ENCODE measurements at places on chromosomes 13 and 19.

DNA sequence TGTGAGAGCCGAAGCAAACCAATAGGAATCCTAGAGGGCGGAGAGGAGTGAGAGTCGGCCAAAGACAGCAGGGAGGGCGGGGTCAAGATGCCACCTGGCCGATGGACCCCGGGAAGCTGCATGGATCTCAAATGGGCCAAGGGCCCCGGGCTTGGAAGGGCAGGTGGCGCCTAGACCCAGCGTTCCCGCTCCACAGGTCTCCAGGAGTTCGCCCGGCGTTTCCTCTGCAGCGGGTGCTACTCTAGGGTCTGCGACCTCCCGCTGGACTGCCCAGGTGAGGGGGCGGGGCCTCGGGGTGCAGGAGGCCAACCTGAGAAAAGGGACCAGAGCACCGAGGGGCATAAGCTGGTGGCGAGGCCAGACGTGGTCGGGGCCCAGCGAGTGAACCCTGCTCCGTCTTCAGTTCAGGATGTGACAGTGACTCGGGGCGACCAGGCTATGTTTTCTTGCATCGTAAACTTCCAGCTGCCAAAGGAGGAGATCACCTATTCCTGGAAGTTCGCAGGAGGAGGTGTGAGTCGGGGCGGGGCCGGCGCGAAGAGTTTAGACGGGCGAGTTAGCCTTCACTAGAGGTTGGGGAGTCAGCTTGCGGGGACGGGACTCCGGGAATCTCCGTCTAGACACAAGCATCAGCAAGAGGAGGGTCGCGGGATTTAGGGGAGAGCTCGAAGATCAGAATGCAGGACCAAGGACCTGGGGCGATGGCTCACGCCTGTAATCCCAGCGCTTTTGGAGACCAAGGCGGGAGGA is 9.9 kb downstream of the SPACA6 start:
- no peak for DNase-seq

GRCh38 chr19:13848798-13849676 is 27.9 kb upstream of the NANOS3 start:
- DNase-seq = no peak

DNA sequence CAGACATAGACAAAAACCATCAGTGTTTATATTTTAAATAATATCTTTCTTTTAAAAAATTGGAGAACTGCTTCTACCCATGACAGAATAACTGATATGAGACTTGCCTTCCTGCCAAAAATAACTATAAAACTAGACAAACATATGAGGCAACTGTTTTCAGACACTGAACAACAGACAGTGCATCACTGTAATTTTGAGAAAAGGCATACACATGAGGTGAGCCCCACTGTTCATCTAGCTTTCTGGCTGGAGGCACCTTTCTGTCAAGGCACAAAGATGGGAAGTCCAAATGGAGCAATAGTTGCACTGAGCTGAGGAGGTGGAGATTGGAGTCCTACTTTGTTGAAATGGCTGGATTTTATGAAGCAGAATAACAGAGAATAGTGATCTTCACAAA is 71.9 kb upstream of the ZNF507 start:
- DNase-seq = no peak

DNA sequence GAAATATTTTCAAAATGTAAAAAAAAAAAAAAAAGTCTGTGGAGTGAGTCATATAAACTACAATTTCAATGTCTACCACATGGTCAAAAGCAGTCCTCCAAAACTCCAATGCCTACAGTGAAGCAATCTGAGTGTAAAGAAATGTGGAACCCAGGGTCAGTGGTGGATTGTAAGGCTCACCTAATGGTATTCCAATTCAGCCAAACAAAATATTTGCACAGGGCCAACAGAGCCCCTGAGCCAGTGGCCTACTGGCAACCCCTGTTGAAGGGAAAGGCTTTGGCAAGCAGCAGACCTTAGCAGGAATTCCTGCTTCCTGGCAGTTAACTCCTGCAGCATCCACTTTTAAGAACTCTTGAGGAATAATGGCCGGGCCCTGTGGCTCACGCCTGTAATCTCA is 3.4 kb downstream of the DNMT1 start:
- no peak for DNase-seq

DNA sequence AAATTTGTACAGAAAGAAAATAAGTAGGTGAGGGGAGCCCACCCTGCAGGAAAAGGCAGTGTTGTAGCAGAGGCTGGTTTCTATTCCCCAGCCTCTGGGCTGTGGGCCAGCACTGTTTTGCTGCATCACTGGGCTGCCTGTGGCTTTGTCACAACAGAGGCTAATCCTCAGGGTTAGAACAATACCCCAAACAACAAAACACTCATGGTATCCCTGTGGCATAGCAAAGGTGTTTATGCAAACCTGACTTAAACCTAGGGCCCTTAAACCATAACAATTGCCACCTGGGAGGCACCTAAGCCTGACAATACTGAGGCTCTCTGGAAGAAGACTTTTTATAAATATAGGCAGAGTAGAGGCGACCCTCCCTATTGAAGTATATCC is 314.7 kb downstream of the OLFM4 start:
- DNase-seq = no peak

DNA sequence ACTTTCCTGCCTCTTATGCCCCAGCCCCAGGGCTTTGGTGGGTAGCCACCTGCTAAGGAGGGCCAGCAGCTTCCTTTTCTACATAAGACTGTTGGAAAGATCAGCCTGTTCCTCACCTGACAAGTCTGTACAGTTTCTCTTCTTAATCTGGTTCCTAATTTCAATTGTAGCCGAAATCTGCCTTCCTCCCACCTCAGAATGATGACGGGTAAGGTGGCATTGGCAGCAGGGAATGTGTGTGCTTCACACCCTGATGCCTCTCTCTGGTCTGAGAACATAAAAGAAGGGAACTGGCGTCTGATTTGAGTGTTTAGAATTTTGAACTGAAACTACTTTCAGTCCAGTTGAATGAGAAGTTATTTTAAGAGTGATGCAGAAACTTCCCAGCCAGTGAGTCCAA is 16.0 kb downstream of the MAU2 start:
- DNase-seq = no peak

GRCh38 chr19:48386981-48387380 is 4.4 kb downstream of the KDELR1 start:
- DNase-seq = no peak

- peak; percentile 89 for DNase-seq
These were observed 24.6 kb downstream of the CCNE1 start for GRCh38 chr19:29836409-29836825.

- DNase-seq = peak; percentile 79
These were observed 6.6 kb upstream of the NPAS1 start for GRCh38 chr19:47013041-47013517.

DNA sequence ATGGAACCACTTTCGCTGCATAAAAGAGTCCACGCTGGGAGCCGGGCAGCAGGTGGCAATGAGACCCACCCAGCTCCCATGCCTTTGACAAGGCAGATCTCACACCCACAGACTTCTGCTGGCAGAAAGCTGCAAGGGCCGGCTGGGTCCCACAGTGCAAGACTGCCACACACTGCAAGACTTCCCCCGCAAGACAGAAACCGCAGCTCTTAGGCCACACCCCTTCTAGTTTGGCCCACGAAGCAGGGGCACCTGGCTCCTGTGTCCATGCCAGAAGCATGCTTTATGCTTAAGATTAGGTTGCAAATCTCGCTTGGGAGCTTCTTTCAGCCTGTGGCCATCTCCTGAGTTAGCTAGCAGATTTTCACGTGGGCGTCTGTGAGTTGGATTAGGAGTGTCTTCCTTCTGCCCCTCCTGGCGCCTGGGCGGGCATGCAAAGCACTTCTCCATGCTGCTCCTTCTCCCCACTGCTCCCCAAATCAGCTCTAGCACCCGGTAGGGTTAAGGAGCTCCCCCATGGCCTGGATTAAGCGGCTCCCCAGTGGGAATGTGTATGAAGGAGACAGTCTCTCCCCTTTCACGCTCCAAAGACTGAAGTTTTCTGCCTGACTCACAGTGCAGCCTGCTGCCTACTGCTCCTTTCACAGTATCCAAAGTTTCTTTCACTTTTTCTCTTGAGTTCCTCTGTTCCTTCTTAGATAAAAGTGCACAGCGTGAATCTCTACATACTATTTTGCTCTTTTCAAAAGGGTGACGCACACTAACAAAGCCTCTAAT is 17.7 kb downstream of the GPC6 start:
- no peak for DNase-seq

DNA sequence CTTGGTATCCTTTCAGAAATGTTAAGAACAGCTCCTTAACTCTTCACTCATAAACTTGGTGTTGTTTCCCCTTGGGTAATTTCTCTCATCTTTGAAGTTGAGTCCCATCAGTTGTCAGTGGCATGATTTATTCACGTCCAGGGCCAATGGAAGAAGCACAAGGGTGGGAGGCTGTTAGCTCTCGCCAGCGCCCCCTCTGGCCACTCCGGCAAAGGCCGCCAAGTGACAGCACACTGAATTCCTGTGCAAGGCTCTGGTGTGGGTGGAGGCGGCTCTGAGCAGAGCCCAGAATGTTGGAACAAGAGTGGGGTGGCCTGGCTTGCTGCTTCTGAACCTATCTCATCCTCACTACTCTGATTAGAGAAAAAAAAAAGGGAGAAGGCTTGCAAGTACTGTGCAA is 13.1 kb upstream of the MEDAG start:
- DNase-seq = peak; percentile 14

DNA sequence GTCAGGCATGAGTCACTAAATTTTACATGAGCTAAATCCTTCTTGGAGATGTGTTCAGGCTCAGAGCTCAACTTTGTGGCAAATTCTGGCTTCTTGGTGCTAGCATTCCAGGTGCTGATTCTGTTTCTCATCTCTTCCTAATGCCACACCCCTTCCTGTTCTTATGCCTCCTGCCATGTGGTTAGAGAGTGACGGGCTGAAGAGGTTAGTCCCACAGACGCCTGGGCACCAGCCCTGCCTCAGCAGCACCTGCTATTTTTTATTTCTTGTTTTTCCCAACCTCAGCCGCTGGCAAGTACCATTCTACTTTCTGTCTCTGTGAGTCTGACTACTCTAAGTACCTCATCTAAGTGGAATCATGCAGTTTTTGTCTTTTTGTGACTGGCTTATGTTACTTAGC is 329.5 kb downstream of the KCNRG start:
- no peak for DNase-seq

DNA sequence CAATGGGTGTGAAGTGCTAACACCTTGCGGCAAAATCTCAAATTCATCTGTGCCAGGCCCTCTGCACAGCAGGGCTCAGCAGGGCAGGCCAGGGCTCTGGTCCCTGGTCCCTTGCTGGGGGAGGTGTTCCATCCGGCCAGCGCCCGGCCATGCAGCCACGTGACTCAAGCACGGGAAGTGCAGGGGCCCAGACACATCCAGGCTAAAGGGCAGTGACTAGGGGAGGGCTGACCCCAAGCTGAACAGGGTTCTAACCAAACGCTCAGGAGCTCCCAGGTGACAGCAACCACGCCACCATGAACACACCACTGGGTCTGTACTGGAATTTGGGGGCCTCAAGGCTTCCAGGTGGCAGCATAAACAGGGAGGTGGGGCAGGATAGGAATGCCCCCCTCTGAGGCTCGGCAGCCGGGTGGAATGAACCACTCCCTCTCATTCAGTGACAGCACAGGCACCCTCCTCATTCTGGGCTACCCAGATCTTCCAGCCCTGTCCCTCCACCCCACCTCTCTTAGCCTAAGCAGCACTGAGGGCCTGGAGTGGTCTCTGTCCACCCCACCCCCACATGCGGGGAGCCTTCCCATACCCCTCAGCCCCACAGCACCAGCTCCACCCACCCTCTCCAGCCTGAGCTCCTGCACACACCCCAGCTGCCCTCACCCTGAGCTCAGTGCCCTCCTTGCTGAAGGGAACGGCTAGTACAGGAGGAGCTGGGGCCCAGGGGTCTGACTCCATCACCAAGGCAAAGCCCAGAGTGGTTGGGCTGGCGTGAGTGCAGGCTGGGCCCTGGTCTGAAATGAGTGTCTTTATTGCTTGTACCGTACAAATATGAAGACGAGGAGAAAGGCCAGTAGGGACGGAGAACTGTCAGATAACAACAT is 5.3 kb upstream of the CCNP start:
- DNase-seq = no peak

DNA sequence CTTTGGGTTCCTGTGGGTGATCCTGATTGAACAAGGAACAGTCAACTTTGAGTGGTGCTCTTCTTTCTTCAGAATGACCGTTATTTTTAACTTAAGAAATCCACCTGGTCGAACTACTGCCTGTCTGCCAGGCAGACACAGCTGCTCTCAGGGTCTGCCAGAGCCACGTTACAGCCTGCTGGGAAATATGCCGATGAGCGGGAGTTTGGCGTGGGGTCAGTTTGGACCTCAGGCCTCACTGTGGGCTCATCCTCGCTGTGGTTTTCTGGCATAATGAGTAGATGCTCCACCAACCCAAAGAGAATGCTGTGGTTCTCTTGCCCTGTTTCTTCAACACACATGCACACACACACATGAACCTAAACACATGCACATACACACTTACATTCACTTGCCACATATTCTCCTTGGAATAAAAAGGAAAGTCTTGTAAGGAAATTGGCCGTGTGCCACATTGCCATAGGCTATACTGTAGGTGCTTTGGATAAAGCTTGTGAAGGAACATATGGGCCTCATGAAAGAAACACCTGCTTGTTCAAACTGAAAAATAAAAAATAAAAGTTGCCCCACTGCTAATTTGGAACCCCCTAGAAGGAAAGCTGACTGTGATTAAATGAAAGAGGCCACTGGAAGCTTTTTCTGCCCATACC is 598.7 kb upstream of the KLF12 start:
- no peak for DNase-seq

DNA sequence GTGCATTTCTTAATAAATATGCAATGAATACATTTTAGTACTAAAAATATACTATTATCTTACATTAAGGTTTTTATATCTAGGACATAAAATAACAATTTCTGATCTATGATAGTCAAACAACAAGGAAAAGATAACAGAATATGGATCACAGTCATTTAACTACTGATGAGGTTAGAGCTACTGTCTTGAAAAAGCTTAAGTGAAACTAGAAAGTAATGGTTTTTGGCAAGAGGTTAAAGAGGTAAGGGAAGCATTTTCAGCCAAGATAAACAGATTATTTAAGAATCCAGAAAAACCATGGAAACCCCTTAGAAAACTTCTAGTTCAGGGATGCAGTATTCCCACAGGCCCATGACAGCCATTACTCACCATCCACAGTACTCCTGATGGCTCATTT is 787.4 kb downstream of the DACH1 start:
- DNase-seq = no peak

- no peak for DNase-seq
These were observed 622.4 kb downstream of the DCT start for GRCh38 chr13:93857126-93857525.

- no peak for DNase-seq
These were observed 56.6 kb upstream of the SPATA13 start for GRCh38 chr13:24103782-24104372.

- DNase-seq = no peak
These were observed 19.1 kb upstream of the AKAP8 start for GRCh38 chr19:15398501-15399233.

DNA sequence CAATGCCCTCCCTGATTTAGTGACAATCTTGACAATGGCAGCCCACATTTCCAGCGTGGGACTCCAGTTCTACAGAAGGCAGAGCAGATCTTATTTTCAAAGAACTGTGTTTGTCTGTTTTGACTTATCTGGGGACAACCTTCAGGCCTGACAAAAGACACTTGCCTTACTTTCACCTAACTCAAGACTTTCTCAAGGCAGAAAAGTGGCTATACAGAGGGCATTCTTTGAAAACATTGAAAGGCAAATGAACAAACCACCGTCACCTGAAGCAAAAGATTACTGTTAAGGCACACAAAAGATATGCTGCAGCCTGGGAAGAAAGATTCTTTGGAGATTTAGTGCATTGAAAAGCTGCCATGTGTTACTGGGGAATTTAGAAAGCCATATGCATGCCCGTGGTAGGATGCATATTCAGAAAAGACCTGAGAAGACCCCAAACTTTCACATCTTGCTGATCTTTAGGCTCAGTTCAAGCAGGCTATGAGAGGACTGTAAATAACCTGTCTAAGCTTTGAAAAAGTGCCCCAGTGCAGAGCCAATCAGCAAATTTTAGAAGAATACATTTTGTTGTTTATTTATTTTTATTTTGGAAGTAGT is 82.8 kb downstream of the TSC22D1 start:
- no peak for DNase-seq

Measured in activated CD4-positive, alpha-beta T cell treated with anti-CD3 and anti-CD28 coated beads, Interleukin-2, Interleukin-6, amounts not matched to agents 100 ng/mL and 50 ng/mL, durations not matched to agents 16 hours and 8 hours (primary cell).